Midbrain (tissue), 1 donor: ENCODE measurements at places on chromosomes 12 and 14.

GRCh38 chr12:87491089-87491488 lies 538.1 kb downstream of the C12orf50 start:
- no peak for DNase-seq

DNA sequence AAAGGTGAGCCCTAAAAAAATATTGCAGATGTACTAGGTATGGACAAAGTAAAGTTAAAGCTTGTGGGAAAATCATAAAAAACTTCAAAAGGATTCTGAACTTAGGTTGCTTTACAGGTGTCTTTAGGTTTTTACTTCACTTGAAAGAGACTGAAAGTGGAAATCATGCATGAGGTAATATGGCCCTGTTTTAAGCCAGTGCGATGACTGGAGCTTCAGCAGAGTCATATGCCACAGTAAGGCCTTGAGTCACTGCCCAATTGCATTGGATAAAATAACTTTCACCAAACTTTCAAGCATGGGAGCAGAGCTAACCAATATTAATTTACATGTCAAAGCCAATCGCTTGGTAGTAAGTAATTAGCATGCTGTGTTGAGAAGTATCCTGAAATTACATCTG lies 63.9 kb upstream of the TMEM260 start:
- no peak for DNase-seq

DNA sequence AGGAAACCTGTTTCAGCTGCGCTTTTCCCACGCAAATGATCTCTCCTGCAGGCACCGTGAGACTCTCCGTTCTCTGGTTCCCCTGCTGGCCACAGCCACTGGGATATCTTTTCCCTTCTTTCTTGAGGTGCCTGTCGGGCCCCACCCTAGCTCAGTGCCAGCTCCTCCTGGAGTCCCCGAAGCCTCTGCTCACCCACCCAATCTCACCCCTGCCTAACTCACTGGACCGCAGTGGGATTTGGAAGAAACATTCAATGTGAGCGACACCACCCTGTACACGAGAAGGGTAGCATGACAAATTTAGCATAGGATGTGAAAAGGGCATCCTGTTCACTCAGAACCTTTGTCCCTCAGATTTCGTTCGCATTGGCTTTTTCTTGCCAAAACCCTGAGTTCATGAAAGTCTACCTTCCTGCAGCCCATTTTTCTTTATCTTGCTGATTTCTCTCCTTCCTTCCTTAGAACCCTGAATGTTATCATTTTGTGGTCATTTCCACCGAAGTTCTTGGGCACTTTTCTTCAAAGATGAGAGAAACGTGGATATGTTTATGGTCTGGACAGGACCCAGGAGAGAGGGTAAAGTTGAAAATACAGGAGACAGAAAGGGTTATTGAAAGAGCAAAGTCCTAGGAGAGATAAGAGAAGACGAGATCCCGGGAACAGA lies 63.6 kb upstream of the ELK3 start:
- DNase-seq, result no peak

DNA sequence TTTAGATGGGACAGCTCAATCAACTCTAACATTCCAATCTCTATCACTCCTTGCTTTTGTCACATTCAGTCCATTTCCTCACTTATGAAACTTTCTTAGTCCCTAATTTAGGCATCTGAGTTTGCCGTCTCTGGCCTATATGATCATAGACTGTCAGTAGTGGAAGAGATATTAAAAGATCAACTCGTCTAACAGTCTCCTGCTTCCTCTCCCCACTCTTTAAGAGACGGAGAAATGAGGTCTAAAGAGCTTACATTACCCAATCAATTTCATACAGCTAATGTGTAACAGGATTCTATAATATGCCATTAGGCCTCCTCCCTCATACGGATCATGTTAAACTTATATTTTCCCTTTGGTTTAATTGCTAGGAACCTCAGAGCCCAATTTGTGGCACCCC lies 6.5 kb upstream of the ATP23 start:
- DNase-seq, result no peak

- DNase-seq, result peak; percentile 23
These were observed 311.9 kb downstream of the DAD1 start for GRCh38 chr14:22276913-22277816.

GRCh38 chr12:12600659-12601058 lies 11.0 kb upstream of the CREBL2 start:
- no peak for DNase-seq

- no peak for DNase-seq
These were observed 40.8 kb downstream of the DBX2 start for GRCh38 chr12:45010059-45010458.

DNA sequence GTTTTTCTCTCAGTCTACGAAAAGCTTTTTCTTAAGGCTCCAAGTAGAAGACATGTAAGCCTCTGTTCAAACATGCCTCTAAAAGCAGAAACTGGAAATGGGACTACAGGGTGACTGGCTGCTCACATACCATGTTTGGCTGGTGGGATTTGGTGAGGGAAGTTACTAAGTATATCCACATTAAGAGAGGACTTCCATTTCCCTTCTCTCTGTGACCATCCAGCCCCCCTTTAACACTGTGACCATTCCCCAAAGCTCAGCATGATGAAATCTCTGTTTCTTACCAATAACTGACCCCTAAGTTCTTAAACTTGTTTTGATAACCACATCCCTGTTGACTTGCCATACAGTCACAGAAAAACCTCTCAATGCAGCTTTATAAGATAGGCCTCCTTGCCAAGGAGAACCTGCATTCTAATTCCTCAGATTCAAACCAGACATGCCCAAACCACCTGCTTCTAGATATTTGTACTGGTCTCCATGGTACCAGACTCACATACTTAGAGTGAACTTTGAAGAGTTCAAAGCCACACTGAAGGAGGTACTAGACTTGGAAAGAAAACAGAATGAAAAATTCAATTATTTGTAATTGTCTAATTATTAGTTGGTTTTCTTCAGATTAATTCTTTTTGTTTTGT lies 102.2 kb downstream of the VEZT start:
- no peak for DNase-seq

DNA sequence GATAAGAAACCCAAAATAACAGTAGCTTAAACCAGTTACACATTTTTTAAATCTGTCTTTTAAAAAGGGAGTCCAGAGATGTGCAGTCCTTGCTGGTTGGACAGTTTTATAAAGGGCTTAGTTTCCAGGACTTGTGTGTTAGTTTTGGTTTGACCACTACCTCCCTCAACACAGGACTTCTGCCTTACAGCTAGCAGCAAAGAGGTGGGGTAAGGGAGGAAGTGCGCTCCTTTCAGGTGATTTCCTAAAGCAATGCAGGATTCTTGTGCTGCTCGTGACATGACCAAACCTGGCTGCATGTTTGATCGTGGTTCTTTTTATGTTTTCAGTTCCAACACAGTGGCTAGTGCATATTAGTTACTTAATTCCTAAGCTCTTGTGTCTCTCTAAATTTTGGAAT lies 266.2 kb downstream of the TMTC2 start:
- no peak for DNase-seq

DNA sequence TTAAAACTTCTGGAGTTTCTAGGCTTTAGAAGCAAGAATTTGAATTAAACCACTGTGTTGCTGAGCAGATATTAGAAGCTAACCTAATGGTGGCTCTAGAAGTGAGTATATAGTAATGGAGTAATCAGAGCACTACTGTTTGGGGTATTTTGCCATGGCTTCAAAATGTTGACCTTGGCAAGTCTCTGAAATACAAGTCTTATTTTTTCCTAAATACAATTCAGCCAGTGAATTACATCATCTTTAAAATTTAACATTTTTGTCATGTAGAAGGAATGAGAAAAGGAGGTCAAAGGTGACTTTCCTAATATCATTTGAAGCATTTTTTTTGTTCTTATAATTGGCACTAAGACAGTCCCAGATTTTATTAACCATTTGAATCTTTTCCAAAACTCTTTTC lies 25.2 kb downstream of the PMCH start:
- DNase-seq, result no peak

DNA sequence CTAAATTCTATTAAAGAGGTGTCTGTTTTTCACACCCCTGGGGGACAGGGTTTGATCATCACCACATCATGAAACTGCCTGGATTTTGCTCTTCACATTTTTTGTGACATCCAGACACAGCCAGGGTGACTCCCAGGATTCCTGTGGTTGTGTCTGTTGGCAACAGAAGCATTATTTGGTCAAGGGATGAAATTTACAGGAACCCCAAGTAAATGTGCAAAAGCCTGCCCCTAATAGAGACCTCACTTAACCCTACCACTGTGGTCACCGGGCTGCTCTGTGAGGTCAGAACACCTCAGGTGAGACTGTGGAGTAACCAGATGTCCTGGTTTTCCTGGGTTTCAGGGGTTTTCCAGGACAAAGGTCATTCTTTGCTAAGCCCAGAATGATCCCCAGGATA lies 103.8 kb downstream of the DAD1 start:
- no peak for DNase-seq

DNA sequence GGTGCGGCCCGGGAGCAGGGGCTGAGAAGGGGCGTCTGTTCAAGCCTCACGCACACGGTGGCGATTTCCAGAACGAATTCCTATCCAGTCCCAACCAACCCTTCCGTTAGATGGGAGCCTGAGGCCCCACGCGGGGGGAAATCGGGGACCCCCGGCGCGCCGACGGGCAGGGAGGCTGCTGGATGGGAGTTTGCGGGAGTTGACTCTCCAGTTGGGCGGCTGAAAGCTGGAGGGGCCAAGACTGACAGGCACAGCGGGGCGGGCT lies 9.8 kb downstream of the EXOC3L4 start:
- no peak for DNase-seq

- no peak for DNase-seq
These were observed 233.7 kb downstream of the MON2 start for GRCh38 chr12:62700091-62700880.

GRCh38 chr14:34489324-34489723 lies 27.3 kb upstream of the SPTSSA start:
- no peak for DNase-seq

DNA sequence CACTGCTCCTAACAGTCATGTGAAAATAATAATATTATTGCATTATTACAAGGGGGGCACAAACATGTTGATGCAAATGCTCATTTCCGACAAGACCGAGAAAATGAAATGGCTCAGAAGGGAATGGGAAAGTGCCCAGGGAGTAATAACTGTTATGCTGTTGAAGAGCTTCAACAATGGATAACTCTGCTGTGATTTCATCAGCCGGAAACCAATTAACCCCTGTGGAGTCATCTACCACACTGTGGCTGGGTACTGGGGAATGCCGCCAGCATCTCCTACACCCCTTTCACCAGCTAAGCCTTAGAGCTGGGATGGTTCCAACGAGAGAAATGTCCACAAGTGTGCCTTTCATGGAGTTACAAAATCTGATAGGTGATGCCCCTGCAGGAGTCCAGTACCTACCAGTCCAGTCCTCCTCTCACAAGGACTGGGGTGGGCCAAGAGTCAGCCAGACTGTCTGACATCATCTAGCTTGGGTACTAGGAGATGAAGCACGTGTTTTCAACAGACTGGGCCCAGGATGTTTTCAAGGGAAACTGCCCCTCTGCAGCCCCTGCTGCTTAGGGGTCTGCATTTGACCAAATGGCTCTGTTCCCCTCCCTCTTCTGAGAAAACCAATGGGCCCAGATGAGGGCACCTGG lies 509.3 kb upstream of the CCDC196 start:
- DNase-seq, result no peak

- no peak for DNase-seq
These were observed 85.8 kb upstream of the NELL2 start for GRCh38 chr12:44961887-44962286.

DNA sequence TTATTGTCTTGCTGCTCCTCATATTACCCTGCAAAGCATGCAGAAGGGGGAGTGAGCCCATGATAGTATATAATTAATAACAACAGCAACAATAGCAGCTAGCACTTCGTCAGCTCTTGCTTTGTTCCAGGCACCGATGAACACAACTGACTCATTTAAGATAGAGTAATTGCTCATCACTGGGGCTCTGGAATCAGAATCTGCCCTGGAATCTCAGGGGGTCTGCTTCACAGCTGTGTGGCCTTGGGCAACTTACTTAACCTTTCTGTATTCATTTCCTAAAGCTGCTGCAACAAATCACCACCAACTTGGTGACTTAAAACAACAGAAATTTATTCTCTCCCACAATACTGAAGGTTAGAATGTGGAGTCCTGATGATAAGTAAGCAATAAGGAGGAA lies 55.0 kb upstream of the PSMC1 start:
- no peak for DNase-seq

DNA sequence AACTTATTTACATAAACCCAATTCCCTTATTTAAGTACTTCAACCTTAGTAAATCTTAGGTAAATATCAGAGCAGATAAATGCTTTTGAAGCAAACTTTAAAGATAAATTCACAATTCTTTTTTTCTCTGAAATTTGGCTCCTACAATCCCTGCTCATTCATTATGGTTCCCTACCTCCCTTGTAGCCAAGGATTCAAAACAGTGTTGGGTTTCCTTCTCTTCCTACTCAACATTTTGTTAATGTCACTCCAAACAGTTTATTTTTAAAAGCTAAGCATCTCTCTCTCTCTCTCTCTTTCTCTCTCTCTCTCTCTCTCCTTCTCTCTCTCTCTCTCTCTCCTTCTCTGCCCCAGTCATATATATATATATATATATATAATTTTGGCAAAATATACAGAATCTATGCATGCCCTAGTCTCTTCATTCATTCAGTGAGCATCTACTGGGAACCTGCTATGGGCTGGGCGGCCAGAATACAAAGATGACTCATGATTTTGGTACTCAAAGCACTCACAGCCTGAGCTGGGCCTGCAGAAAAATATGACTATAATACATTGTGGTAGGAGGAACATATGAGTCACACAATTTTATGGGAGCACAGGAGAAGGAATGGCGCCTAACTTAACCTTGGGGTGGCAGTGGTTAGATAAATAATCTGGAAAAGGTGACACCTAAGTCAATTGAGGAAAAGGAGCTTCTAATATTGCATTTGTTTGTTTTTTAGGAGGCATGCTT lies 123.7 kb upstream of the DHRS4 start:
- no peak for DNase-seq

- DNase-seq, result no peak
These were observed 106.8 kb downstream of the PHETA1 start for GRCh38 chr12:111261911-111262676.

GRCh38 chr12:16225692-16226091 lies 51.8 kb downstream of the SLC15A5 start:
- no peak for DNase-seq

GRCh38 chr14:61226015-61226654 lies 55.0 kb downstream of the TMEM30B start:
- no peak for DNase-seq

DNA sequence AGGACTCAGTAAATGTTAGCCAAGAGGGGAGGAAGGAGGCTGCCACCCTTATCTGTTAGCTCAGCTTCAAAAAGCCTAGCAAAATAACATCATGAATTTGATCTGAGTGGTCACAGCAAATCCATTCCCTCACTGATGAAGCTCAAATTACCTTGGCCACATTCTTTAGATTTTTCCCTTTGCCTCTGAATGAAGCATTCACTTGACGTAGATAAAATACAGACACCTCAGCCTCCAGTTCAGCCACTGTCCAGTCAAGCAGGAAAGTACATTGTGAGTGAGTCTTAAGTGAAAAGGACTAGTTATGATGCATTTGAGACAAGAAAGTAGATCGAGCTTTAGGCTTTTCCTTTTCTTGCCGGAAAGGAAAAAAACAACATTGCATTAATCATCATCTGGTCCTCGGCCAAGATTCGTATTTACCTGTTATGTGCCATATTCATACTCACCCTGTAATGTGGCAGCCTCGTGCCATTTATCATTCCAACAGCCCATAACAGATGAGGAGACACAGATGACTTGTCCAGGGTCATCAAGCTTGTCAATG lies 146.5 kb downstream of the ETV6 start:
- DNase-seq, result no peak

GRCh38 chr12:60872219-60872618 lies 1276.4 kb downstream of the SLC16A7 start:
- no peak for DNase-seq
